T-helper 2 cell treated with Interferon-gamma antibody and Interleukin-4, amounts not matched to agents 5 μg/mL and 100 μg/mL, for 36 hours (primary cell): ENCODE measurements at places on chromosomes 6 and 20.

DNA sequence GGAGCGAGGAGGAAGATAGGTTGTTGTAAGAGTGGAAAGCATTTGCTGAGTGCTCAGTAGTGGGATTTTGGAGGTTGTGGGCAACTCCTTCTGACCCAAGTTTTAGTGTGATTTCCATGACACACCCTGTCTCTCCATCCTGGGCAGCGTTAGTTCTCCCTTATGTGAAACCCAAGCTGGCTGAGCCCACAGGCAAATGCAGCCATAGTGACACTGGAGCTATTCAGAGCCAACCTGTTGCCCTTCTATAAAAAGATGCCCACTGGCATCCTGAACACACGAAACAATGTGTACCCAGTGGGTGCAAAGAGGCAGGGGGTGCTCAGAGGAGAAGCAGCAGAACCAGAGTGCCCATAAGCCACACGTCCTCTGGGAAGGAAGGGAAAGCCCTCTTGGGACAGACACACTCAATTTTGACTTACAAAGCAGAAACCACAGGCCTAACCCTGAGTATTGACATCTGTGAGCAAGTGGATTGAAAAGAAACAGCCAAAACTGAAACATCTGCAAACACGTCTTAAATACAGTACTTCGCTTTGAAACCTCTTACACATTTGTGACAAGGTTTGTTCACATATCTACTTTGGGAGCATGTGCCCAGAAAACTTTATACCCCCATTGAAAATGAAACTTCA, 54.6 kb downstream of the BPIFB1 start:
- DNase-seq, result no peak

- no peak for DNase-seq
Measured at GRCh38 chr6:139883776-139884175, 509.3 kb upstream of the CITED2 start.

DNA sequence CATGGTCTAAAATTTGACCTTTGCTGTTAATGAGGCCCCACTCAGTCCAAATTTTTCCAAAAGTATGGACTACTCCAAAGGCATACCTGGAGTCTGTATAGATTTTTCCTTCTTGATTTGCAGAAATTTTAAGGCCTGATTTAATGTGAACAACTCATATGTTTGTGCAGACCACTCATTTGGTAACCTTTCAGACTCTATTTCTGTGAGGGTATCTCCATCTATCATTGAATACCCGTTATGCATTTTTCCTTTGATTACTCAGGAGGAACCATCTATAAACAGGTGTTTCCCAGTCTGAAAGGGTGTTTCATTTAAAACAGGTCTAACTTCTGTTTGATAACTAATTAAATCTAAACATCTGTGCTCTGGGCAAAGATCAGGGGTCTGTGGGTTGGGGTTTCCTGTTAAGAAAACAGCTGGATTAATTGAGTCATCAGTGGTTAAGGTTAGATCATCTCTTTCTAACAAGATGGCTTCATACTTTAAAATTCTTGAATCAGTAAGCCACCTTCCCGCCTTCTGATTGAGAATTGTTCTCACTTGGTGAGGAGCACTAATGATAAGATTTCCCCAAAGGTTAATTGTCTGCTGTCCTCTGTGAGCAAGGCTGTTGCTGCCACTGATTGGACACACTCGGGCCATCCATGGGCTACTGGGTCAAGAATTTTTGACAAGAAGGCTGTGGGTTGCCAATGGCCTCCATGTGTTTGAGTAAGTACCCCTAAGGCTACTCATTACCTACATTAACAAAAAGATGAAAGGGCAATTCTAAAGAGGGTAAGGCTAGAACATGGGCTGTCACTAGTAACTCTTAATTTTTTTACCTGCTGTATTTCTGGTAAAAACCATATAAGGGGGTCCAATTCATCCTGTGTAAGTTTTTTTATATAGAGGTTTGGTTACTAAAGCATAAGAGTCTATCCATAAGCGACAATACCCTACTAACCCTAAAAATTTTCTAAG, 24.1 kb downstream of the HLA-B start:
- no peak for DNase-seq

DNA sequence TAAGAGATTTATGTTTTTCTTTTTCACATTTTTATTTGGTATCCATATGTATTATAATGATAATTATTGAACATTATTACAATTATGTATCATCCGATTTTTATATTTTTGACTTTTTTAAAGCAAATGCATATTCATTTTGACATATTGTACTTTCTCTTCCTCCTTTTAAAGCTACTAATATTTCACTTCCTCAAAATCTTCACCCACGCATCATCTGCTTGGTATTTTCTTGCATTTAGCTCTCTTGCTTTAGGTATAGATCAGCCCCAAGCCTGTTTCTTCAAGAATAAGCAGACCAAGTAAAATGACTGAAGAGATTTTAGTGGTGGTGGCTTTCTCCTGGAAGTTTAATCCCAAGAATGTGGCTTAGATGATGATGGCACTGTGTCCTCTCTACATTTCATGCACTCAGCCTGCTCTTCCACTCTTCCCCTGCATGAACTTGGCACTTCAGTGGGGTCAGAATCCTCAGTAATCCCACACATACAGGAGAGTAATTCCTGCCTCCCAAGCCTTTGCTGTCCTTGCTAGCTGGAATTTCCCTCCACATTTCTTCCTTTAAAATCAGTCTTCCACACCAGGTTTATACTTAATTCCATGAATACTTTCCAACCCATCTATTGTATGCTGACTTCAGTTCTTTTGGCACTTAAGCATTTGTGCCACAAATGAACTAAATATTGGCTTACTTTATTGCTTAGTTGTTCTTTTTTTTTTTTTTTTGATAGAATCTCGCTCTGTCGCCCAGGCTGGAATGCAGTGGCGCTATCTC, 8.2 kb downstream of the NCOA7 start:
- no peak for DNase-seq

- no peak for DNase-seq
Measured at GRCh38 chr6:3320238-3320811, 61.6 kb downstream of the PSMG4 start.

DNA sequence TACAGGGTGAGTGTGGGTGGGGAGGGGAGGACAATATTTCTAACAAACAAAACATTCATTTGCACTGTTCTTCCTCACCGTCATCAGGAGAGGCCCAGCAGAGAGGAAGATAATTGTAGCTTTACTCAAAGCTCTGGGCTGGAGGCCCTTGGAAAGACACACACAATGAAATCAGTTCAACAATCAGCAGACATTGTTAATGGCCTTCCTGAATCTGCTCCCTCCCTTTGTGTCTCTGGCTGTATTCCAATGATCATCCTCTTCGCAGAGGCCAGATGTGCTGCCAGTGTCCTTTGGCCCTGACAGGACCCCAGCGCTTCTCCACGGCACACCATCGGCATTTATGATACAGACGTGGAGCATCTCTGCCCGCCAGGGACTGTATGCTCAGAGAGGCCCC, 44.6 kb upstream of the LRFN2 start:
- no peak for DNase-seq

GRCh38 chr20:15814911-15815310, 758.3 kb downstream of the KIF16B start:
- DNase-seq, result no peak

DNA sequence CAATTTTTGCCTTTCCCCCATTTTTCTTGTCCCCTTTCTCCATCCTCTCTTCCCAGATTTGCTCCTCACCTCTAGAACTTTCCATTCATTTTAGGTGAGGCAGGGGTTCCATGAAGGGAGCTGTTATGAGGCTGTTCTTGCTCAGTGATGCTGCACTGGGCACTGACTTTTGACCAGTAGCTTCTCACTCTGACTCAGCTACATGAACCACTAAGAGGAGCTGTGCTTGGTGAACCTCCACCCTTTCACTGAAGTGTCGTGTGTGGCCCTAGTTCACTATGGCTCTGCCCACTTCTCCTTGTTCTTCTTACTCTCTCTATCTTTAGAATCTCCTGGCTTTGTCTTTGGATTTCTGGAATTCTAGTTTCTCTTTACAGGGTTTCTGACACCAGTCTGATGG, 307.1 kb upstream of the RNF24 start:
- DNase-seq, result no peak

DNA sequence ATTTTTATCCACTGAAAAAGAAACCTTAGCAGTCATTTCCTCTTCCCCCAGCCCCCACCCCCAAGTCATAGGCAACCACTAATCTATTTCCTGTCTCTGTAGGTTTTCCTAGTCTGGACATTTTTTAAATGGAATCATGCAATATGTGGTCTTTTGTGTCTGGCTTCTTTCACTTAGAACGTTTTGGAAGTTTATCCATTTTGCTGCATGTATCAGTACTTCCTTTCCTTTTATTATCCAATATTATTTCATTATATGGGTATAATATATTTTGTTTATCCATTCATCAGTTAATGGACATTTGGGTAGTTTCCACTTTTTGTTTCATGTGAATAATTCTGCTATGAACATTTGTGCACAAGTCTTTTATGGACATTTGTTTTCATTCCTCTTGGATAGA, 99.3 kb upstream of the BMP5 start:
- no peak for DNase-seq

GRCh38 chr6:90397929-90398674, 101.5 kb upstream of the BACH2 start:
- DNase-seq, result peak; percentile 94

- DNase-seq, result no peak
Measured at GRCh38 chr20:32438331-32438858, 80.3 kb downstream of the ASXL1 start.

- no peak for DNase-seq
Measured at GRCh38 chr6:27837625-27838057, 74.6 kb downstream of the OR2B2 start.

- no peak for DNase-seq
Measured at GRCh38 chr6:25042984-25043725, 107.4 kb upstream of the RIPOR2 start.

- DNase-seq, result no peak
Measured at GRCh38 chr6:150590446-150590845, 9.2 kb upstream of the PLEKHG1 start.

- DNase-seq, result no peak
Measured at GRCh38 chr6:100268326-100268725, 196.4 kb downstream of the SIM1 start.

DNA sequence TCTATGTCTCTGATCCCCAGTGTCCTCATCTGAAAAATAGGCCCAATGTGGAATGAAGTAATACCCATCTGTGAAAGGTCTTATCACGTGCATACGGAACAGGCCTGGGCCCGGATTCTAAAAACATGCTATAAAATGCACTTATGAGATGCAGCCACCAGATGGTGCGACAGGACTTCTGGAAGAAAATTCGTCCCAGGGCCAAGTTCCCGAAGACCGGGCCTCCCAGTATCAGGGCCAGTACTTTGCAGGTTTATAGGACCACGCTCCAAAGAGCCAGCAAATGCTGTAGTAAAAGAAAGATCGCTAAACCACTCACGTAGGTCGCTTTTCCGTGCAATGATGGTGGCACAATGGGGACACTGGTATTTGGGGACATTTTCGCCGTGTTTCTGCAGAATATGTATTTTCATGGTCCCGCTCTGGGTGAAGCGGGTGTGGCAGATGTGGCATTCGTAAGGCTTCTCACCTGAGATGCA, 10.6 kb downstream of the CTCFL start:
- no peak for DNase-seq

DNA sequence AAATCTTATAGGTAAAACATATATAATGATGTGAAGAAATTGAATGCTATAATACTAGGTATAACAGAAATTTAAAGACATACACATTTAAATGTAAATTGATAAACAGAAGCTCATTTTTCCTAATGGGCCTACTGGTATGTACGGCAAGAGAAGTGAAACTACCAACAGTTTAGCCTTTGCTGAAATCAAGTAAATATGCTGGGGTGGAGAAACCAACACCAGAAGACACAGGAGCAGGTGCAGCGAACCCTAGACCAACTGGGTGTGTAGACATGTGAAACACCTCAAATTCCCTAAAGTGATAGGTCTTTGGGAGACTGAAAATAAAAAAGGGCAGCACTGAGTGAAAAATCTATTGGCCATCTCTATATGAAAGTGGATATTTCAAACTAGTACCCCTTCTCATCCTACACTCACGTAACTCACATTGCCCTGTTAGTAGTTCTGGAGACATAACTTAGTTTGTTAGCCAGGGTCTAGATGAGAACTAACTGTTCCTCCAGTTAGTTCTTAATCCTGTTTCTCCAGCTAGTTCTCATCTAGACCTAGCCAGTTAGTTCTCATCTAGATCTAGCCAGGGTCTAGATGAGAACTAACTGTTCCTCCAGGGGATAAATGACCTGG, 53.1 kb downstream of the SLC35D3 start:
- DNase-seq, result no peak

GRCh38 chr6:131281471-131282270, 146.4 kb downstream of the AKAP7 start:
- DNase-seq, result peak; percentile 37

DNA sequence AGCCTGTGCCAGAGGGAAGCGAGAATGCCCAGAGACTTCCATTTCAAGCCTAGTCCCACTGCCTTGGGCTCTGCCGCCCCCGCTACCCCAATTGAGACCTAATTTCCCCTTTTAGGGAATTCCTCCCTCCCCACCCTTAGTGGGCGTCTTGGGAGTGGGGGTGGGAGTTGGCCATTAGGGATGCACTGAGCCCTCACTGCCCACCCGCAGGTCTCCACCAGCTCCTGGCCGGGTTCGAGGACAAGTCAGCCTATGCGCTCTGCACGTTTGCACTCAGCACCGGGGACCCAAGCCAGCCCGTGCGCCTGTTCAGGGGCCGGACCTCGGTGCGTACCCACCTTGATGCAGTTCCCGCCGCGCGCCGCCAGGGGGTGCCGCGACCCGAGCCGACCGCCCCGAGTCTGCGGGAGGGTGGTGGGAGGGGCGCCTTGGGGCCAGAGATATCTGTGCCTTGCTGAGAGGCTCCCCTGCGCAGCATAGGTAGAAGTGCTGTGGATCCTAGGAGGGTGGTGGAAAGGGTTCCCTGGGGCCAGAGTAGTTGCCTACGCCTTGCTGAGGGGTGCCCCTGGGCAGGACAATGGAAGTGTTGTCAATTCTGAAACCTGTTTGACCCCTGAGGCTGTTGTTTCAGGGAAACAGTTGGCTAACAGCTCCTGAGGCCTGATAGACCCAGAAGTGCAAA, 9.2 kb downstream of the ITPA start:
- DNase-seq, result peak; percentile 62

- no peak for DNase-seq
Measured at GRCh38 chr6:54095723-54096122, 15.5 kb upstream of the MLIP start.
